ENCODE measurements at places on chromosomes 2 and 18. TPM values are rescaled to one million over a fixed set of nuclear protein-coding genes. Genes with fewer than 3 reads are reported as not detected.

DNA sequence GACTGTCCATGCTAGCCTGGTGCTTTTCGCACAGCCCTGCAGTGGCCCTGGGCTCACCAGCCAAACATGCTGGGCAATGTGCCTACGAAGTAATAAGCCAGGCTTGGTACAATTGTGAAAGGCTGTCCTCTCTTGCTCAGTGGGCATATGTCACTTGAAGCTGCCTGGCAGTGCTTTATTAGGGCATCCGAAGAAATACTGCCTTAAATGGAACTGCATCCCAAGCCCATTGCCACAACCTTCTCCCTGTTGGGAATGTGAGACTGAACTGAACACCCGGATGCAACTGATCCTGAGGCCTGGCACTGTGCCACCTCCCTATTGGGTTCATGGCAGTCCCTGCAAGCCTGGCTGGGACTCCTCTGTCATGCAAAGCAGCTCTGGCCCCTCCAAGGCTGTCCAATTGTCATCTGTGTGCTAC, 15.9 kb downstream of the CAPG start:
- no peaks in the 10 kb centered on the region for H3K4me1 ChIP-seq
- H3K4me3 ChIP-seq: no peak overlapping the region
- H3K27me3 ChIP-seq: no peaks in the 10 kb centered on the region

The SCLY gene
- total RNA-seq: 5.1 TPM

The CFAP65 gene
- 0.21 TPM for total RNA-seq

The SIX2 gene
- not detected for total RNA-seq

The RALBP1 gene
- 18.8 TPM for total RNA-seq

DNA sequence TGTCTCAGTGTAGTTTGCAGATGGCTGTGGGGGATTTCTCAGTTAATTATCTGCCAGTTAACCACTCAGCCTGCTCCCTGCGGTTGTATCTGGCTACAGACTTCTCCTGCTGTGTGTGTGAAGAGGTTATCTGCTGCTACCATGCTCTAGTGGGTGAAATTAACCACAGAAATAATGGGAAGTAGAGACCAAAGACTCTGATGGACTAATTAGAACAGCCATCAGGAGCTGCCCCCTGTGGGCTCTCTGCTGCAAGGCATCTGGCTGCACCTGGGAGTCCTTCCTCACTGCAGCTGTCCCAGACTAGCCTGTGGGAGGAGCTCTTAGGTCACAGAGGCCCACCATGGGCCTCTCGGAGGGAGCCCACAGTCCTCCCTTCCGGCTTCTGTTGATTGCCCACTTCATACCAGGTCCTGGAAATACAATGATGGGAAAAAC, 66.6 kb downstream of the CTIF start:
- no peak overlapping the region for H3K4me3 ChIP-seq
- DNase-seq: no peak
- no peak overlapping the region for H3K27ac ChIP-seq
- no peaks in the 10 kb centered on the region for H3K27me3 ChIP-seq
- H3K36me3 ChIP-seq: no peaks in the 10 kb centered on the region

The PLEK gene
- under 0.01 TPM for total RNA-seq

GRCh38 chr2:1541040-1541439, 127.8 kb downstream of the TPO start:
- no peaks in the 10 kb centered on the region for H3K4me1 ChIP-seq
- no peak for DNase-seq
- H3K4me3 ChIP-seq: no peak overlapping the region

Data from uterus (tissue), 4 donors.